ENCODE measurements at places on chromosomes 5 and 9.

DNA sequence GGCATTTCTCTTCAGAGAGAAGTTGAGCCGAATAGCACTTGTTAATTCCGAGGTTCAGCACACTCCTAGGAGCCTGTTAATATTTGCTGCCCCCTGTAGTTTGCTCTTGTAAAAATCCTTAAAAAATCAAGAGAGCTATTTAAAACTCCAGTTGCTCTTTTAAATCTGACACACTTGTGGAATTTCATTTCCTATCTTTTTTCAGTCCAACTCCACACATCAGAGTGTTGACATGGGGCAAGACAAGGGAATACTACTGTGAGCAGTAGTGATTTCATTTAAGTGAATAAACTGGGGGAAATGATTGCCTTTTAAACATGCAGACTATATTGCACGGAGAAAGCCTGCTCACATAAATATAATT is 1096.3 kb upstream of the DMAC1 start:
- DNase-seq = peak; percentile 55

GRCh38 chr5:157025093-157025698 is 33.7 kb downstream of the HAVCR1 start:
- no peak for DNase-seq

DNA sequence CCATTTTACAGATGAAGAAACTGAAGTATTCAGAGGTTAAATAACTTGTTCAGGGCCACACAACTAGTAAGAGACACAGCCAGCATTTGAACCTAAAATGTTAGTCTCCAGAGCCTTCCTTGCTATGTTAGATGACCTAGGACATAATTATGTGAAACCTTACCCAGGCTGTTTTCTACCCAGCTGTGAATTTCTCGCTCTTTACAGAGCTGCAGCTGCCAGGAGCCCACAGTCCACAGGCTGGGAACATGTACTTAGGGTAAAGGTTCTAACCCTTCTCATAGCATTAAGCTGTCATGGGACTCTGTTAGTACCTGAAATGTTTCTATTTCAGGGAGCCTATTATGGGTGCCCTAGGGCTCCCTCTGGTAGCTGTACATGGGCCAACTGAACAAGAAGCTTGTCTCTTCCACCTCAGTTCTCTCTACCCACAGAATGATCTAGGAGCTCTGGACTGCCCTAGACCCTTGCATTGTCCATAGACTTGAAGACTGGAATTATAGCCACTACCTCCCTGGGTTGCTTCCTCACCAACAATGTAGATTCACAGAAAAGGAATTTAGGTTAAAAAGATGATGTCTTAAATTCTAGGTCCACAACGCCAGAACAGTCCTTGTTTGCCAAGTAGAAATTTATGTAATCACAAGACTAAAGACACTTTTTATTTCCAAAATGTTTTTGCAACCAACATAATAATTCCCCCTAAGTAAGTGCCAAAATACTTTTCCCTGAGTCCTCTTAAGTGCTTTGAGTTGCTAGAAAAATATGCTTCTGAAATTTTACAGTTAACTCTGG is 262.9 kb downstream of the PIK3R1 start:
- no peak for DNase-seq

DNA sequence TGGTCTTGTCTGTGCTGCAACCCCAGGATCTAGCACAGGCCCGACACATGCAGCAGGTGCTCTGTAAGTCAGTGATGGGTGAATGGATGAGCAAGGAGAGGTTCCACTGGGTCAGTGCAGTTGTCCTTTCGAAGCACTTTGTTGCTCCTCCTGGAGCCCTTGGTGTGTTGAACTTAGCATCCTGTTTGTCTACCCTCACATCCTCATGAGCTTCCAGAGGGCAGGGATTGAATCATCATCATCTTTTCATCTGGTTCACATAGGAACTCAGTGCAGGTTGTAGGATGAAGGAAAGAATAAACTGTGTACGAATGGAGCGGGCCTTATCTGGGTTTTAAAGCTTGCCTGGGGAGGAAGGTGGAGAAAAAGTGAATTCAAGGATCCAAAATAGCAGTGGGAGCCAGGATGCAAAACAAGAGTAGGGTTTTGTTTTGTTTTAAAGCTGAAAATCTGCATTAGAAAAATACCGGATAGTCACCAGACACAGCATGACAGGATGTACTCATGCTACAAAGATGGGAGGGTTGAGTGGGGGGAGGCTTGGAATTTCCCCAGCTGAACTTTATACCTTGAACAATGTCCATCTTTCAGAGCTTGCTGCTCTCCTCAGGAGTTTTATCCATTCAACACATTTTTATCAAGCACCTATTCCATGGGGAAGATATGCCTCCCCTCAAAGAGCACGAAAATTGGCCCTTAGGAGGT is 55.8 kb downstream of the PTTG1 start:
- DNase-seq = no peak

- DNase-seq = peak; percentile 98
These were observed 49.4 kb downstream of the PLK2 start for GRCh38 chr5:58410441-58410840.

DNA sequence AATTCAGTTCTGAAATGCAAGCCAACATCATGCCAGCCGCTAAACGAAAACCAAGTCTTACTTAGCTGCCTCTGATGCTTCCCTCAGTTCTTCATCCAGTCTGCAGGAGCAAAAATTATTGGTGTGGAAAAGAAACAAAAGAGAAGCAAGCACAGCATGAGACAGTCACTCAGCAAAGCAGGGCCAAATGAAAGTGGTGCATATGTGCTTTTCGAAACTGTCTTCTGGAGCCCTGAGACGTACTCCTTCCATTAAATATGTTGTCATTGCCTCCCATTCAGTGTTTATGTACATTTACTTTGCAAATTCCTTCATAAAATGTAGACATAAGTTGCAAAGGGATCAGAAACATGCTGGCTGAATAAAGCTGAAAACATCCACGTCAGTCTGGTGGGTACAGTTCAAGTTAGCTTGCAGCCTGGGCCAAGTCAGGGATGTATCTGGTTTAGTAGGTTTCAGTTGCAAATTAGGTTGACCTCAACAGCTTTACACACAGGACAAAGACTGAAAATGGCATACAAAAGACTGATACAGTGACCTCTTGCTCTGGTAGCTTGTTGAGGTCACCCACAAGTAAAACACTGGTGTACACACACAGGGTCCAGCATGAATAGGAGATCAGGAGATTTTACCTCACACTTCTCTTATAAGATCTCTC is 139.7 kb upstream of the PCA3 start:
- no peak for DNase-seq

GRCh38 chr5:2903451-2904395 is 152.2 kb upstream of the IRX2 start:
- DNase-seq = no peak

DNA sequence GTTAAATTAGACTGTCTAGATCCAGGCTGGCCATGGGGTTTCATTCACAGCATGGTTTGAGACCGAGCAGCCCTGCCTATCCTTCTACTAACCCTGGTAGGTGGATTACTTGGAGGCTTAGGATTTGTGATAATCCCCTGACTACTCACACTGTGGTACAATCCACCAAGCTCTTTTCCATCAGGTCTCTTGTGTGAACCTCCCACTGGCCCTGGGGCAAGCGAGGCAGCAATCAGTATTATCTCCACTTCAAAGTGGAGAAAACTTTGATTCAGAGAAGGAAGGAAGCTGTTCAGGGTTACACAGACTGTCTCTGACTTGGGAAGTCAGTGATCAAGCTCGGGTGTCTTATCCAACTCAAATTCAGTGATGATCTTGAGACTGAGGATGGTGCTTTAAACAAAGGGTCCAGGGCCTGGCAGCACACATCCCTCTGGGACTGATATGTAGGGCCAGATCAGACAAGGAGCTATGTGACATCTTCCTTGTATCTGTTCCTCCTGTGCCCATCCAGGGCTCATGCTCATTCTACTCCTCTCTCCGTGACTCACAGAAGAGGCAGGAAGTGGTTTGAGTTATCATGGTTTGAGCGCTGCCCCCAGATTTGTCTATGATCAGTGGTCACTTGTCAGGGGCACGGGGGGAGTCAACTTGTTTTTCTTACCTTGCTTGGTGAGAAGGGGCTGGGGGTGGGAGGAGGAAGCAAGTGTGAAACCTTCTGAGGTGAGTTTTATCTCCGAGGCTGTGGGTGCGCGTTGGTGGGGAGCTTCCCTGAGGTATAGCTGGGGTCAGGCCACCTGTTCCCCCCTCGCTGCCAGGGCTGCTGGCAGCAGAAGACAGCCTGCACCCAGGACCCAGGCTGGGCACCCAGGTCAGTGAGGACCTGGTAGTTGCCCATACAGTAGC is 48.6 kb downstream of the RGS3 start:
- DNase-seq = peak; percentile 13

DNA sequence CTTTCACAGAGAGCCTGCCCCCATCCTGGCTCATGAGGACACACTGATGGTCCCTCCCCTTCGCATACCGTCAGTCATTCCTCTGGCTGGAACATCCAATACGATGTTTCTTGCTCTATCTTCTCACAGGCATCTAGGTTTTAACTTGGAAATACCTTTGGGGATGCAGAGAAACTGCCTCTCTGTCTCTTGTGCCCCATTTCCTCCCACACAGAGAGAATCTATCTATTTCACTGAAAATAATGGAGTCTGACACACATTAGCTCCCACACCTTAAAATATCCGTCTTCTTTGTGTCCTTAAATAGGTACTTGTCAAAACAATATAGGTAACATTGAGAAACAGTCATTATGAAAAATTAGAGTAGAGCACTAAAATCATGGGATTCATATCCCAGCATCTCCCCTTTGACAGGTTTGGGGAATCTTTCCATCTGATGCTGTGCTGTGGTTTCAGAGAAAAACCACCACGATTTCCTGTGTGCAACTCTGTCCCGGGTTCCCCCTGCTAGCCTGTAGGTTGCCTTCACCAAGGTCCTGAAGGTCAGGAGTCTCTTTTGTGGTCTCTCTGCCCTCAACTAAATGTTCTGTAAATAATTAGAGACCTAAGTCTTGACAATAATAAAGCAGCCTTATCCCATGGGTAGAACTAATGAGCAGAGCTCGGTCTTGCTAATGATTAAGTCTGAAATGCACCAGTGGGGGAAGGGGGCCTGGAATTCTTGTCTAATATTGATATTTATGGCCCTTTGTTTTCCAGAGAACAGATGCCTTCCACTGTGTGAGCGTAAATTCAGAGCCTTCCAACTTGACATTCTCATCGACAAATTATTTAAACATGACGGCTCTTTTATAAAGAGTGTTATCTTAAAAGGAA is 371.0 kb downstream of the ICE1 start:
- no peak for DNase-seq

- no peak for DNase-seq
These were observed 265.6 kb upstream of the FBXL7 start for GRCh38 chr5:15234366-15234765.

- no peak for DNase-seq
These were observed 110.4 kb downstream of the NTRK2 start for GRCh38 chr9:84779883-84780282.

DNA sequence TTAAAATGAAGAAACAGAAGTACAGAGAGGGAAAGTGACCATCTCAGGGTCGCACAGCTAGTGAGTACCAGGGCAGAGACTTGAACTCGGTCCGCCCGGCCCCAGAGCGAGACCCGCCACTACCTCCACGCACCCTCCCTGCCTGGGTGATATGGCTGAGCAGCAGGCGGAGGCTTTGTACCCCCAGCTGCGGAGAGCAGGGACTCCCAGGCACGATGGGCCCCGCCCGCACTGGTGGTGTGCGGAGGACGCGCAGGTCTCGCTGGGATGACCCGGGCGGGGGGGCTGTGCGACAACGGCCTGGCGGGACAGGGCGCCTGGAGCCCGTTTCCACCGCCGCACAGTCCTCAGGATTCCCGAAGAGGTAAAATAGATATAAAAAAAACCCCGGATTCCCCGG is 64.7 kb upstream of the LARP1 start:
- no peak for DNase-seq
